ENCODE measurements at places on chromosomes 16 and 17. TPM values are rescaled to one million over a fixed set of nuclear protein-coding genes. Genes with fewer than 3 reads are reported as not detected.
A peak's percentile ranks its signal among the peaks of the same experiment; 100 is the strongest.

GSG1L2 gene
- not detected for total RNA-seq

HSD11B2 gene
- total RNA-seq: 30.2 TPM

CTRB1 gene
- not detected for total RNA-seq

G6PC1 gene
- total RNA-seq: not detected

DHX40 gene
- 31.4 TPM for total RNA-seq

NLRC3 gene
- total RNA-seq: 12.5 TPM

OTOP2 gene
- not detected for total RNA-seq

RAMP2 gene
- 27.3 TPM for total RNA-seq

ACE gene
- total RNA-seq: 9.6 TPM

FOXN1 gene
- total RNA-seq: 3.4 TPM

CCL8 gene
- total RNA-seq: 1.5 TPM

SLC35G6 gene
- not detected for total RNA-seq

C17orf100 gene
- total RNA-seq: 3.2 TPM

- no peak overlapping the region for H3K4me3 ChIP-seq
- no peak overlapping the region for H3K27ac ChIP-seq
- no peak for DNase-seq
- no peaks in the 10 kb centered on the region for H3K36me3 ChIP-seq
- peaks cover 6% of the 10 kb centered on the region for H3K4me1 ChIP-seq
Observed at GRCh38 chr17:28324781-28325180, 5.8 kb downstream of the TMEM97 start.

DNA sequence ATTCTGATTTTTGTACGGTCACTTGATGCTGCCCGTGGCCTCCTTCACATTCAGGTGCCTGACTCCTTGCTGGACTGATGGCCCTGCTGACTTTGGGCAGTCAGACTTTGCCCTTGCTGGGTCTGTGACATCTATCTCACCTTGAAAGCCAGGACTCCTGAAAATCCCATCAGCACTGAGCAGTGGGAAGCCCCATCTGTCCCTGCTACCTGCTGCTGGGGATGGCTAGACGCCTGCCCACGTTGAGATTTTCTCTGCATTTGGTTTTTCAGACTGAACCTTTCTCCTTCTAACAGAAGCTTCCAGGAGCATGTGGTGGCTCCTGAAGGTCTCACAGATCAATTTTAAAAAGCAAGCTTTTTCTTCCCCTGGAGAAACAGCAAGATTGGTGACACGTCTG lies 10.2 kb upstream of the ZNF18 start:
- no peak overlapping the region for H3K4me3 ChIP-seq
- H3K27ac ChIP-seq: no peak overlapping the region
- no peaks in the 10 kb centered on the region for H3K4me1 ChIP-seq
- DNase-seq: no peak

- DNase-seq: no peak
- no peak overlapping the region for H3K27ac ChIP-seq
- H3K4me3 ChIP-seq: no peak overlapping the region
- no peaks in the 10 kb centered on the region for H3K27me3 ChIP-seq
- peaks cover 33% of the 10 kb centered on the region for H3K4me1 ChIP-seq
Observed at GRCh38 chr17:73224237-73224636, 31.4 kb downstream of the COG1 start.

GRCh38 chr17:81184555-81184954 lies 18.5 kb upstream of the AATK start:
- H3K4me3 ChIP-seq: no peak overlapping the region
- no peak for DNase-seq

GRCh38 chr16:25692351-25692741 lies 587 bp downstream of the HS3ST4 start:
- no peak overlapping the region for H3K27ac ChIP-seq
- no peaks in the 10 kb centered on the region for H3K4me1 ChIP-seq
- H3K36me3 ChIP-seq: no peaks in the 10 kb centered on the region
- peak overlapping the region; percentile 16 for H3K4me3 ChIP-seq
- H3K27me3 ChIP-seq: peaks cover 4% of the 10 kb centered on the region

DNA sequence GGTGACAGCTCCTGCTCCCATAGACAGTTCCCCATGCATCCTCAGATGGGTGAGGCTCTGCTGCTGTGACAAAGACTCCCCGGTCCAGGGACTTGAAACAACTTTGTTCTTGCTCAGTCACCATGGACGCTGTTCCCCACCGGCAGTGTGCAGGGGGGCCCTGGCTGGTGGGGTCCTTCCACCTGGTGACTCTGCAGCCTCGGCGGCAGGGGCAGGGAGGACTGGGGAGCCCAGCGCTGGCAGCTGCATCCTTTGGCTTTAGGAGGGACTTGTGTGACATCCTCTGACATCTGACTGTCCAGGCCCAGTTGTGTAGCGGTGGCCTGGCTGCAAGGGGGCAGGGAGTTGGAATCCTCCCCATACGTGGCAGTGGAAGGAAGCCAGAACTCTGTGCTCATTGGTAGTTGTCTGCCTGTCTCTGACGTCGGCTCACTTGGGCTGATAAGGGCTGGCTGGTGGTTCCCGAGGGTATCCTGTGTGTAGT lies 107.3 kb downstream of the CMIP start:
- H3K4me1 ChIP-seq: peaks cover 36% of the 10 kb centered on the region
- H3K36me3 ChIP-seq: no peaks in the 10 kb centered on the region
- no peak overlapping the region for H3K4me3 ChIP-seq
- DNase-seq: no peak
- no peaks in the 10 kb centered on the region for H3K27me3 ChIP-seq
- peak overlapping the region; percentile 72 for H3K27ac ChIP-seq

DNA sequence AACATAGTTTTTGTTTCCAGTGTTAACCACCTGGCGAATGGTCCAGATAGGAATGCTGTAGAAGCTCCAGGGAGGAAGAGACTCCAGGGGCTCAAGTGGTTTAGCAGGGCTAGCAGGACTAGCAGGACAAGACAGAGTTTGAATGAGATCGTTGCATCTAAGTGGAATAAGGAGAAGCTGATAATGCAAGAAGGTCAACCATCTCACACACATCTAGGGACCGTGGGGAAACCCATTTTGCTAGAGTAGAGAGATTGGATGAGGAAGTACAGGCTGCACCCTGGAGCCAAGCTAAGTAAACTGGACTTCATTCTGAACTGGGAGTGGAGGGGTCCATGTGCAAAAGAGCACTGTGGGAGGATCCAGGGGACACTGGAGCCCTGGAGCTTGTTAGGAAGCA lies 86.1 kb upstream of the HSBP1 start:
- no peak for DNase-seq
- H3K4me1 ChIP-seq: no peaks in the 10 kb centered on the region
- H3K27ac ChIP-seq: no peak overlapping the region
- no peak overlapping the region for H3K4me3 ChIP-seq

- no peaks in the 10 kb centered on the region for H3K36me3 ChIP-seq
- no peak for DNase-seq
- H3K27ac ChIP-seq: no peak overlapping the region
- H3K27me3 ChIP-seq: no peaks in the 10 kb centered on the region
Observed at GRCh38 chr16:48235556-48236136, 8.5 kb upstream of the LONP2 start.

- no peak for DNase-seq
- H3K27ac ChIP-seq: no peak overlapping the region
- H3K4me1 ChIP-seq: no peaks in the 10 kb centered on the region
- H3K36me3 ChIP-seq: no peaks in the 10 kb centered on the region
Observed at GRCh38 chr16:47049901-47050583, 76.6 kb upstream of the DNAJA2 start.

GRCh38 chr17:61505846-61506627 lies 53.8 kb downstream of the TBX4 start:
- no peaks in the 10 kb centered on the region for H3K27me3 ChIP-seq
- H3K4me1 ChIP-seq: no peaks in the 10 kb centered on the region

GRCh38 chr16:48536614-48537200 lies 73.3 kb downstream of the N4BP1 start:
- H3K27me3 ChIP-seq: no peaks in the 10 kb centered on the region
- H3K4me1 ChIP-seq: peaks cover 62% of the 10 kb centered on the region
- H3K36me3 ChIP-seq: peaks cover 18% of the 10 kb centered on the region
- DNase-seq: no peak
- no peak overlapping the region for H3K4me3 ChIP-seq

- H3K27ac ChIP-seq: no peak overlapping the region
- no peaks in the 10 kb centered on the region for H3K27me3 ChIP-seq
- H3K4me3 ChIP-seq: no peak overlapping the region
- no peaks in the 10 kb centered on the region for H3K4me1 ChIP-seq
- no peaks in the 10 kb centered on the region for H3K36me3 ChIP-seq
Observed at GRCh38 chr17:39761861-39762496, 24.2 kb downstream of the GRB7 start.

GRCh38 chr16:79318143-79318899 lies 282.2 kb downstream of the MAF start:
- no peak for DNase-seq
- no peak overlapping the region for H3K4me3 ChIP-seq
- H3K27me3 ChIP-seq: no peaks in the 10 kb centered on the region
- no peak overlapping the region for H3K27ac ChIP-seq
- no peaks in the 10 kb centered on the region for H3K36me3 ChIP-seq

- DNase-seq: no peak
- no peak overlapping the region for H3K4me3 ChIP-seq
- no peaks in the 10 kb centered on the region for H3K27me3 ChIP-seq
- peaks cover 18% of the 10 kb centered on the region for H3K4me1 ChIP-seq
Observed at GRCh38 chr16:22225060-22225459, 19.0 kb downstream of the EEF2K start.

GRCh38 chr17:49741009-49741691 lies 22.8 kb downstream of the FAM117A start:
- DNase-seq: no peak
- no peaks in the 10 kb centered on the region for H3K27me3 ChIP-seq
- no peak overlapping the region for H3K4me3 ChIP-seq

DNA sequence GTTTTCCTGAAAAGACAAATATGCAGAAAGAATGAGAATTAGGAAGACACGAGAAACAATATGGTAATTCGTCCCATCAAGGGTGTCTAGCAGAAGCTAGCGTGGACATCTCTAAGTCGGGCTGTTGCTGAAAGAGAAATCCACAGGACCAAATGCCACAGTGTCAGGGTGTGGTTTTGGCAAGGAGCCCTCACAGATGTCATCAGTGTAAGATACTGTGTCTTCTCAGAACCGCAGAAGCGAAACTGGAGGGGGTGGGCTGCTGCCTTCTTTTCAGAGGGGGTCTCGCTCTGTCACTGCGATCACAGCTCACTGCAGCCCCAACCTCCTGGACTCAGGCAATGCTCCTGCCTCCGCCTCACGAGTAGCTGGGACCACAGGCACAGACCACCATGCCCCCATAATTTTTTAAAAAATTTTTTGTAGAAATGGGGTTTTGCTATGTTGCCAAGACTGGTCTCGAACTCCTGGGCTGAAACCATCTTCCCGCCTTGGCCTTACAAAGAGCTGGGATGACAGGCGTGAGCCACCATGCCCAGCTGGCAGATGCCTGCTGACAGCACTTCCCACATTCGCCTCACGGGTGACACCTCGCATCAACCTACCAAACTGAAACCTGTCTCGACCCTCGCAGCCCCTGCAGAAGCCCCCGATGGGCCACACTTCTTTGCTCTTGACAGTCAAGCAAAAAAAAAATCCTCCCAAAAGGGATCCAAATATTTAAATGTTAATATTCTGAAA lies 26.2 kb downstream of the TRAP1 start:
- H3K36me3 ChIP-seq: peaks cover 9% of the 10 kb centered on the region
- H3K27ac ChIP-seq: peak overlapping the region; percentile 83
- H3K4me3 ChIP-seq: peak overlapping the region; percentile 44
- peaks cover 17% of the 10 kb centered on the region for H3K4me1 ChIP-seq
